Brain pericyte (primary cell): ENCODE measurements at places on chromosomes 4 and X.

DNA sequence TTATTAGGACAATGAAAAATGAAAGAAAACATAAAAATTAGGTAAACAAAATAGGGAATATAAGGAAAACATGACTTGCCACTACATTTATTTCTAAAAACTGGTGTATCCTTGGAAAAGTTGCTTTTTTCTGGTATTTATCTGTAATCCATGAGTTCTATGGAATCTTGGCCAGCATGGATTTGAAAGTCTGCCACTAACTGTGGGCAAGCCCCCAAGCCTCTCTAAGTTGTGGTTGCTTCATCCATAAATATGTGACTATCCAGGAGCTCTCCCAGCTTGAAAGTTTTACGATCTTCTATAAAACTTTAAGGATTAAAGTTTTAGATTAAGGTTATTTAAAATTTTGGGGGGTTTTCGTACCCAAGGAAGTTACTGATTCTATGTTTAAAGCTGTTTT, 21.8 kb downstream of the RPS6KA3 start:
- no peak for DNase-seq

- DNase-seq, result no peak
Observed at GRCh38 chrX:100743009-100743607, 11.2 kb upstream of the SYTL4 start.

DNA sequence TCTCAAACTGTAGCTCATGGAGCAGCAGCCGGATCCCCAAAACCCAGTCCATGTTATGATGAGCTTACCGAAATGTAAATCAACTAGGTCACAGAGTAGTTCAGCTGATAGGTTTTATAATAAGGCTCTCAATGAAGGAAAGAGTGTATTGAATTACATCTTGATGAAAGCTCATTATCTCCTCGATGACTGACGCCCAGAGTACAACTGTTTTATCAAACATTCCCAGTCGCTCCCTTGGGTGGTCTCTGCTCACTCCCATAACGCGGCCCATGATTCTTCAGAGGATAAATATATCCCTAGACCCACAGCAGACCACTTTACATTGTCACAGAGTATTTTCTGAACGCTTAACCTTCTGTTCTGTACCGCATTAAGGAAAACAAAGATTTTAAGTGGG, 452.3 kb upstream of the GALNT7 start:
- DNase-seq, result no peak

DNA sequence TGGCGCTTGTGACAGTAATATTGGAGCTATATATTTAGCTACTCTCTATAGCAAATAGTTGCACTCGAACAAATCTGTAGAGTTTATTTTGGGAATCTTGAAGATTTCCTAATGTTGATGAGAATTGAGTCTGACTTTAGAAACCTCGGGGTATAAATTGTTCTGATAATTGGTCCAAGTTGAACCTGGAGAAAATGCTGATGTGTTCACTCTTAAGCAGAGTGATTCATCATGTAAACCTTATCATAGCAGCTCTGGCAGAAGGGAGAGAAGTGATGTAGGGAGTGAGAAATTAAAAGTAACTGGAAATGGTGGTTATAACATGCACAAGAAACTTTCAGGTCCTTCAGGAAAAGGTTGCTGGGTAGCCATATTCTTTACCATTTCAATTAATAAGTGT, 16.4 kb upstream of the SLC4A4 start:
- DNase-seq, result no peak
